ENCODE measurements at places on chromosomes 1 and 21.

- DNase-seq = no peak
These were observed 27.5 kb downstream of the KAZN start for GRCh38 chr1:14625996-14626395.

DNA sequence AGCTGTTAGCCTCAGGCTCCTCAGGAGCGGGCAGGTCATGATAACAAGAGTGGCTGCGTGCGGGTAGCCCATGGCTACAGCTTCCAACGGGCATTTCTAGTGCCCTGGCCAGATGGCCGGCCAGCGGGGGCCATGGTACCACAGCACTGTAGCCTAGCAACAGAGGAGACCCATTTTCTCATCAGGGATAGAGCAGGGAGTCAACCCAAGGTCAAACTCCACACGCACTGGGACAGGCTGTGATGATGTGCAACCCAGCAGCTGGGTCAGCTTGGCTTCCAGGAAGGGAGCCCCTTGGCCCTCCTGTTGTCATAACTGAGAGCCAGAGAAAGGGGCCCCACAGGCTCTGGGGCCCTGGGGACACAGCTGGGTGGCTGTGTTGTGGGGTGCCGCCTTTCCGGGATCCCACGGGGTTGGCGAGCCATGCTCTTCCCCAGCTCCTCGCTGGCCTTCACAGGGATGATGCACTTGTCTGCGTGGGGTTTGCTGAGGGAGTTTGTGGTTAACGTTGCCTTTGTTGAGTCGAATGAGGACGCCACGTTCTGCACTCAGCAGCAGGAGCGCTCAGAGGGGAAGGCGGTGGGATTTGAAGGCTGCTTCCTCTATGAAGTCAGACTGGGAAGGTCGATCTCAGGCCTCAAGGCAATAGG is 46.3 kb downstream of the COL18A1 start:
- DNase-seq = no peak

DNA sequence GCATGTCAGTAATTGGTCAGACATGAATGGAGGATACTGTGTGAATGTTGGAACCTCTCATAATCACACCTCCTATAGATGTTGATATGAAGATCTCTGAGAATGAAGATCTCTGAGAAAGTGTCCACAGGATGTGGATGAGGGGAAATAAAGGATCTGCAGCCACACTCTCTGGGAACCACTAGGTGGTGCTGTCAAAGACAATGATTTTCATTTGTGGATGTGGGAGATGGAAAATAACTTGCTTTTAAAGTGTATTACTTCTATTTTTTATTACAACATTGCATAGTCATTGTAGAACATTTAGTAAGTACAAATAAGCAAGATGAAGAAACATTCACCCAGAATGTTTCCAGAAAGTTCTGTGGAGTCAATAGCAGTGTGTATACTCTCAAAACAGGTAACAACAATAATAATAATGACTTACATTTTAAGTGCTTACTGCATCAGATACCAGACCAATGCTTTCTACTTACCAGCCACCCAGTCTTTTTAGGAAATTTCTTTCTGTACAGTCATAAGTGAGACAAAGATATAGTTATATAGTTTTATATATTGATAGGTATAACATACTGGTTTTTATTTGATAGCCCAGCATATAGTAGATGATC is 128.2 kb downstream of the ATG4C start:
- no peak for DNase-seq

DNA sequence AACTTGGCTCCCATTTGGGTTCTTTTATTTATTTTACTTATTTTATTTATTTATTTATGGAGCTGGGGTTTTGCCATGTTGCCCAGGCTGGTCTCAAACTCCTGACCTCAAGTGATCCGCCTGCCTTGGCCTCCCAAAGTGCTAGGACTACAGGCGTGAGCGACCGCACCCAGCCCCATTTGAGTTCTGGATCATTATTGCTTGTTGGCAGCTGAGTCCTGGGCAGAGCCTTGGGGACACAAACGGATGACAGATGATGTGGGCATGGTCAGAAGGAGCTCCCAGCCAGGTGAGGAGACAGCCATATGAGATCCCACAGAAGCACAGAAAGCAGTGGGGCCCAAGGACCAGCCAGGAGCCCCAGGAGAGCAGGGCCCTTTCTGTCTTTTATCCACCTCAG is 254.0 kb downstream of the MATN1 start:
- no peak for DNase-seq

GRCh38 chr1:177017287-177017852 is 147.1 kb downstream of the ASTN1 start:
- DNase-seq = no peak

DNA sequence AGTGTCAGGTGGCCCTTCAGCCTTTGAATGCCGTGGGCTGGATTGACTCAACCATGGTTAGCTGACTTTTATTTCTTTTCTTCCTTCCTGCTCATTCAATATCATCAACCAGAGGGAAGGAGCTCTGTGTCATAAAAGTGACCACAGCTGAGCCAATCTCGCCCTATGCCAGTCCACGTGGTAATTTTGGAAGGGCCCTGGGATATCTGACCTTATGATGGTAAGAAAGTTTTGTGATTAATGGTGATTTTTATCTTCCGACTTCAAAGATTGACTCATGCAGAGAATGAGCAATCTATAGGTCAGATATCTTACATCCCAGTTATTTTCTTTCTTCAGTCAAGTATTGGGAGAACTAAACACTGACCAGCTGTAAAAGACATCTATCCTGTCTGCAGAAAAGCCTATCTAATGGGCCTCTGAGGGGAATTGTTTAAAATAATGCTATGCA is 170.3 kb downstream of the ZC3H11B start:
- DNase-seq = no peak

DNA sequence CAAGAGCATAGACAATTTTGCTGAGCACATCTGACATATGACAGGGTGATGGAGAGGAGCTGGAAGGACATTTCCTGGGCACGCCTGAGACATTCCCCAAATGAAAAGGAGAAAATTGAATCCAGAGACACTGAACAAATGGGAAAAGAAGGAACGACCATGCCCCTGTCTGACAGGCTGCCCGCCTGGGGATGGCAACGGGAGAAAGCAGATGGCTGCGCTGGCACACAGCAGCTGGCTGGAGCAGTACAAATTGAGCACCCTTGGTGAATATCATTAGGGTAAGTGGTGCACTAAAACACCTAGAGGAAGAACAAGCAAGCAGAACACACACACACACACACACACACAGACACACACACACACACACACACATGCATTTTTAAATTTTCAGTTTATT is 174.3 kb upstream of the DUSP10 start:
- no peak for DNase-seq

- DNase-seq = no peak
These were observed 138.5 kb downstream of the CLIC6 start for GRCh38 chr21:34807146-34807880.

GRCh38 chr1:85240174-85240601 is 19.3 kb downstream of the C1orf52 start:
- DNase-seq = no peak

DNA sequence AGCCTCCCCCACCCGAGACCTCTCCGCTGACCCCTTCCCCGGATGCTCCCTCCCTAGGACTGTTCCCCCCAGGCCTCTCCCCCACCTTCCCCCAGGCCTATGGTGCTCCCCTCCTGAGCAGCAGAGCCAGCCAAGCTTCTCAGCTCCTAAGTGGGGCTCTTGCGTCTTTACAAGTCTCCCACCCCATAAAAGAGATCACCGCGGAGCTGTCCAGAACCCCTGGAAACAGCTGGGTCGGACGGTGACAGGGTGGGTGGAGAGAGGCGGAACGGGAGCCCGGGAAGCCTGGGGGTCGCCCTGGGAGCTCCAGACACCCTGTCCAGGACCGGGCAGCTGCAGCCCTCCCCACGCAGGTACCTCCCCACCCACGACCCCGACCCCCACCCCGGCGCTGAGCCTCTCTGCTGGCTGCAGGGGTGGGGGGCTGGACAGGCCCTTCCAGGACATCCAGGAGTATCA is 61.2 kb downstream of the WNT9A start:
- no peak for DNase-seq

DNA sequence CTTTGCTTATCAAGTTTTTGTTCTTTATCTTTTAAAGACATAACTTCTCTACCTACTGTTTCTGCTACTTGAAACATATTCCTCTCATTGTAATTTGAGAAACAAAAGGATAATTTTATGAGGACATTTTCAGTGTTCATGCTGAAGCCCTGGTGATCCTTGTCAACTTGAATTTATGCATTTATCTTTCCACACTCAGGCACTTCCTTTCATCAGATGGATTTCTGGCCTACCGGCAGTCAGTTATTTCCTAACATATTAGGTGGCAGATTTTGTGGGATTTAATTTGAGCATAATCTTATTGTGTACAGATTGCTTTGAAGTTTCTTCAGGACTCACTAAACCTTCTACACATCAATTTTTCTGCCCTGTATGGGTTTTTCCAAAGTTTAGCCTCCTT is 75.0 kb downstream of the RGL1 start:
- DNase-seq = no peak

DNA sequence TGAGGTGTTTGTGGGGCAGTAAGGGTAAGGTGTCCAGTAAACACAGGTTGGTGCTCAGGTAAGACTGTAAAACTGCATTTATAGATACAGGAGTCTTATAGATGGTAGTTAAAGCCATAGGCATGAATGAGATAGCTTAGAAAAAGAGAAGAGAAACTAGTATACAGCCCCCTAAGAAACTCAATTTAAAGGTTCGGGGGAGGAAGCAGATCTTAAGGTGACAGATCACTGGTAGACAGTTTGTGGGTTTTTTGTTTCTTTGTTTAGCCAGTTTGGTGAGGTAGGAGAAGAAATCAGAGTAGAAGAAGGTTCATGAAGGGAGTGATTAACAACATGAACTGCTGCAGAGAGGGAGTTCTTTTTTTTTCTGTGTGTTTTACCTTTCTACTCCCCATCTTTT is 6.1 kb upstream of the AGO3 start:
- DNase-seq = no peak

DNA sequence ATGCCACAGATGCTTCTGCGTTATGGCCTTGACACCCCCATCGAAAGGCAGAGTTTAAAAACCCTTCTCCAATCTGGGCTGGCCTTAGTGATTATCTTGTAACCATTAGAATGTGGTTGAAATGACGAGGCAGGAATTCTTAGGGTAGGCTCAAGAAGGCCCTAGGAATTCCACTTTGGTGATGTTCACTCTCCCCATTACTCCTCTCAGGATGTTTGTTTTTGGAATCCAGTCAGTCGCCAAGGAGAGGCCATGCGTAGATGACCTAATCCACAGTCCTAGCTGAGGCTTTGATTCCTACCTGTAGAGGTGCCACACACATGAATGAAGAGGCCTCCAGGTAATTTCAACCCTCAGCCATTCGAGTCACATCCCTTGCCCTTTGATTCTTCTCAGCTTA is 318.2 kb downstream of the NEGR1 start:
- DNase-seq = no peak

GRCh38 chr1:62720946-62721554 is 32.9 kb upstream of the DOCK7 start:
- no peak for DNase-seq

GRCh38 chr1:177921590-177921989 is 48.3 kb downstream of the SEC16B start:
- DNase-seq = no peak

DNA sequence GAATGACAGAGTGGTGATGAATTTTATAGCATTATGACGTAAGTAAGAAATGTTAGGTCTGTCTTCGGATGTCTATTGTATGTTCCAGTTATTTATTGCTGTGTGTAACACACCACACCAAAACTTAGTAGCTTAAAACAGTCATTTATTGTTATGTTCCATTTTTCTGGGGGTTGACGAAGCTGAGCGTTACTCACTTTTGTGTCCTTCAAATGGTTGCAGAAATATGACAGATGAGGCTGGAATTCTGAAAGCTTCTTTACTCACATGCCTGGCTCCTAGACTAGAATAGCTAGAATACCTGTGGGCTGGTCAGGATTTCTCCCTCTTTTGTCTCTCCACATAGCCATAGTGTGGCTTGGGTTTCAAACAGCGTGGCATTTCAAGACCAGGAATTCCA is 62.1 kb upstream of the S1PR1 start:
- DNase-seq = no peak

DNA sequence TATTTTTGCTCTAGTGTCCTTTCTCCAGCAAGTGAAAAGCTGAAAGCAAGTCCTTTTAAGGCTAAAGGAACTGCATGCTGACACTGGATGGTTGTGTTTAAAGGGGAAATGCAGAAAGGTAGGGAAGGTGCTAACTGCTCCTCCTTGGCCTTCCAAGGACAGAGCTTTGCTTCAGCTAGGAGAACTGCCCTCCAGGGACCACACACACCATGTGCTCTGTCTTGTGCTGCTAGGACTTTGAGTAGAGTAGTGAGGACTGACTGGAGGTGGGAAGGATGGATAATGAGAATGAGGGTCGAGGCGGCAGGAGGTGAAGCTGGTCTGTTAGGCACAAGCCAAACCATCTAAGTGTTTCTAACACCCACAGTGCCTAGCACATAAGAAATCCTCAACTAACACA is 77.9 kb downstream of the WDR3 start:
- DNase-seq = no peak

DNA sequence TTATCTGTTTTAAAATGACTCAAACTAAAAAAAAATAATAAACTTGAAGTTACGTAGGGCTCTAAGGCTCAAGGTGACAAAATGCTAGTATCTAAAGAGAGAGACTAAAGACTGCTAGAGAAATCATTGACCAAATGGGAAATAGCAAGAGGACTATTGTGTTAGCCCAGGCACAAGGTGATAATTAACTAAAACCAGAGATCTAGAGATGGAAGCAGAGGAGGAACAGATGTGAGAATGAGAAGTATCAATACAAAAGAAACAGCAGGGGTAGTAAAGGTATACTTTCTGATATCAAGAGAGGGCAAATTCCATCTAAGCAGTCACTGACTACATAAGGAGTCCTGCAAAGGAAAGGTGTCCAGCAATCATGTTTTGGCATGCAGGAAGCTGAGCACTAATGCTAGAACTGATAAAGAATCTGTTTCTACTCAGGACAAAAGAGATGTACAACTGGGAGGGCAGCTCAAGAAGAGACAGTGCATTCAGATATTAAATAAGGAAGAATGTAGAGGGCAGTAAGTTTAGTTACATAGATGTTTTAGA is 100.2 kb upstream of the GNG4 start:
- no peak for DNase-seq

DNA sequence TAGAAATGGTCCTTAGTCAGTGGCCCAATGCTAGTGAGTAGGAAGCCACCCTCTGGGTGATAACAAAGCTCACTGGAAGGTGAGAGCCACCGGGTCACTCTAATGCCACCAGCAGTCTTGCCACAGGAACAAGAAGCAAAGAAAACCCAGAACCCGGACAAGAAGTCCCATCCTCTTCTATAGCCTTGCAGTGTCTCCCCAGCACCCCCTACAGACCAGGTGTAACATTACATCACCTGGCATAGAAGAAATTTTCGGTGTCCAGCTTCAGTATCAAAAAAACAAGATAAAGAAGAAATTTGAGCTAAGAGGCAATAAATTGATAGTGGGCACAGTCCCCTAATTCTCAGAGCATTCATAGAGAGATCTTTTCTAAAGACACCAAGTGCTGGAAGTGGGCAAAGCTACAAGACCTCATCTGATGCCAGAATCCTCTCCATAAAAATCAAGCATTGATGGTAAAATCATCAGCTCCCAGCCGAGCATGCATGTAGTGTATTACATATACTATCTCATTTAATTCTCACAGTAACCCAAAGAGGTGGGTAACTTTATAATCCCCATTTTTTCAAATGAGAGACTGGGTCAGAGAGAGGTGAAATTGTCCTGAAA is 491.0 kb downstream of the MATN1 start:
- DNase-seq = no peak

GRCh38 chr1:167109125-167109524 is 15.2 kb downstream of the STYXL2 start:
- no peak for DNase-seq

- no peak for DNase-seq
These were observed 19.8 kb downstream of the MIIP start for GRCh38 chr1:12039164-12039525.

Data from GM12878 (cell line).